Breast epithelium (tissue), 4 donors: ENCODE measurements at places on chromosomes 11 and 22.

- DNase-seq: no peak
These were observed 540.3 kb downstream of the NTM start for GRCh38 chr11:131910523-131911387.

DNA sequence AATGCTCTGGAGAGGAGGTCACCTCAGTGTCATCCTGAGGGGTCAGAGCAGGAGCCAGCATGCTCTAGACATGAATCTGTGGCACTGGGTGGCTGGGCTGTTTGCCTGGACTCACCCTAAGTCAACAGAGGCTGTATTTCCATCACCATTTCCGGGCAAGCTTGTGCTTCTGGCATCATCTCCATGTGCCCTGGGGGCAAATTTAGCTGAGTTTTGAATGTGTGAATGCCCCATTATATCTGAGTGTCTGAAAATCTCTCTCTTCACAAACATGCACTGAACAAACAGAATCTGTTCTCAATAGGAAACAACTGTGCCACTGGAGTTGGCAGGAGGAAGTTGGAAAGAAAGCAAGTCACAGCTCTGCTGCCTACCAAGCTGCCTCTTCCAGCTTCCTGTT is 356.2 kb downstream of the GRM5 start:
- DNase-seq: peak; percentile 21

- DNase-seq: no peak
These were observed 384.8 kb downstream of the MN1 start for GRCh38 chr22:27416511-27417420.

- DNase-seq: no peak
These were observed 34.9 kb upstream of the CD82 start for GRCh38 chr11:44530413-44531115.

- DNase-seq: no peak
These were observed 78.3 kb downstream of the TRMU start for GRCh38 chr22:46413725-46414379.

DNA sequence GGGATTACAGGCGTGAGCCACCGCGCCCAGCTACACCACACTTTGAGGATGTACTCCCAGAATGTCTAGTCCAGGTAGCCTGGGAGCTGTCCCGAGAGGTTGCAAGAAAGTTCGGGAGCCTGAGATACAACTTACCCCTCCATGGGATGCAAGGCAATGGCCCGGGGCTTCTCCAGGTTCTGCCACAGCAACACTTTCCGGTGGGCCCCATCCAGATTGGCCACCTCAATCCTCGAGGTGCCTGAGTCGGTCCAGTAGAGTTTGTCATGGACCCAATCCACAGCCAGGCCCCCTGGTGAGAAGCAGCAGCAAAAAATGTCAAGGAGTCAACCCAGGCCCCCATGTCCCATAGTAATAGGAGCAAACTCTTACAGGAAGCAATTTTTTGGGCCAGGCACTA is 25.5 kb downstream of the LRP4 start:
- DNase-seq: no peak

DNA sequence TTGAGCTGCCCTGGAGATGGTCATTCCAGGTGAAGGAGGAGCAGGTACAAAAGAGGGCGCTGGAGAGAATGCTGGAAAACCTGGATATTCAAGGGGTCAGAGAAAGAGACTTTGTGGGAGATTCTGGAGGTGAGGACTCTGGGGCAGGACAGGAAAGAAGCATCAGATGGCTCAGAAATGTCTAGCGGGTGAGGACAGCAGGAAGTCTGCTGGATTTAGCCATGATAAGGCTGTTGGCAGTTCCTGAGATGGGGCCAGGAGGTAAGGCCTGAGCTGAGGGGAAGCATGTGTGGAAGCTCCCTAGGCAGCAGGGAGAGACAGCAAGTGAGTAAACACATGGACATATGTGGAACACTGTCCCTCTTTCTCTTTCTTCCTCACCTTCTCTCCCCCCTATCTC is 1.5 kb downstream of the UPB1 start:
- DNase-seq: no peak

GRCh38 chr11:34266090-34266912 is 91.5 kb downstream of the ABTB2 start:
- no peak for DNase-seq

DNA sequence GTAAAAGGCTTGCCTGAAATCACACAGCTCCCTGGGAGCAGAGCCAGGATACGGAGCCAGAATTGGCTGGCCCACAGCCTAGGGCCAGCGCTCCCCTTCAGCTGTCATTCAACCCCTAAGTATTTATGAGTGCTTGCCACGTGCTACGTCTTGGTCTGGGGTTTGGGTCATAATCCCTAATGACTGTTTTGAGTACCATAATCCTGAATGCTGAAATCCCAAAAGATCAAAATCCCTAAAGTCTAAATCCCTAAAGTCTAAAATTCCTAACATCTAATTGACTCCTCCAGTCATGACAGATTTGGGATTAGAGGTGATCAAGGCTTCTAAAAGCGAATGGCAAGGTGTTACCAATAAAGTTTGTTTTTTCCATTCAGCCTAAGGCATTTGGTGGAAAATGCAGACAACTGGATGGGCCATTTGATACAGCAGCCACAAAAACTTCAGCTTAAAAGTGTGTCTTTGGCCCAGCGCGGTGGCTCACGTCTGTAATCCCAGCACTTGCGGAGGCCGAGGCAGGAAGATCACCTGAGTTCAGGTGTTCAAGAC is 59.8 kb upstream of the PRR5 start:
- DNase-seq: no peak
